GM04503 (cell line): ENCODE measurements at places on chromosomes 16 and 17.

DNA sequence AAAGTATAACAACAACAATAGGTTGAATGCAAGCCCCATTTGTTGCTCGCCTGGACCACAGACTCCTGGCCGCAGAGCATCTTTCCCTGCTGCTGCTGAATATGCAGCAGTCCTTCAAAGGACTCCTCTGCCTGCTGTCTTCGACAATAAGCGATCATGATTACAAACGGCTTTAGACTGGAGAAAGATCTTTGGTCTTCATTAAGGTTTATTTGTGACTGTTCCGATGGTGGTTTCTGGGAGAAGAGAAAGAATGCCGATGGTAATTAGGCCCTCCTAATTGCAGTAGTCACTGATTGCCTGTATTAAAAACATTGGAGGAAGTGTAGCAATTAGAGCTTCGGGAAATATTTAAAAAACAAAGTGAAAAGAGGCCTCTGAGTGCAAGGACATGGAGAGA is 138.2 kb downstream of the CACNG3 start:
- DNase-seq: no peak

GRCh38 chr17:49362723-49363117 is 670 bp upstream of the ZNF652 start:
- DNase-seq: no peak

GRCh38 chr16:8946544-8946943 is 17.2 kb downstream of the USP7 start:
- DNase-seq: no peak

- DNase-seq: no peak
Measured at GRCh38 chr16:6081320-6081976, 983.9 kb upstream of the EEF2KMT start.

DNA sequence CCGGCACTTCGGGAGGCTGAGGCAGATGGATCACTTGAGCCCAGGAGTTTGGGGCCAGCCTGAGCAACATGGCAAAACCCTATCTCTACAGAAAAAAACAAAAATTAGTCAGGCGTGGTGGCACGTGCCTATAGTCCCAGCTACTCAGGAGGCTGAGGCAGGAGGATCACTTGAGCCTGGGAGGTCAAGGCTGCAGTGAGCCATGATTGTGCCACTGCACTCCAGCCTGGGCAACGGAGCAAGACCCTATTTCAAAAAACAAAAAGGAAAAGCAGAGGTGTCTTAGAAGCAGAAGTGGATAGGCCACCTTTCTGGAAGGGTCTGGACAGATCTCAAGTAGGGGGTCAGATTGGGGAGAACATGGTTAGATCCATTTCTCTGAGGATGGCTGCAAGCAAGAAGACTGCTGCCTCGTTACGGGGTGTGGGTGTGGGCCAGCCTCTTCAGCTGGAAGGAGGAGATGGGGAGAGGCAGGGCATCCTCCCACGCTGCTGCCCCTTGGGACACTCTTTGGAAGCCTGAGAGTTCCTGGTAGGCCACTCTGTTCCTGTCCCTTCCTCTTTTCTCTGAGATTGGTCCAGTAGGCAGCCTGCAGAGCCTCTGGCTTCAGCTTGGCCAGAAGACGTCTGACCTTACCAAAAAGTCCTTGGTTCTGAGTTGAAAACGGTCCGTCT is 208.0 kb downstream of the MSI2 start:
- no peak for DNase-seq

GRCh38 chr16:23333034-23333579 is 31.0 kb downstream of the SCNN1B start:
- DNase-seq: no peak

- no peak for DNase-seq
Measured at GRCh38 chr17:56319531-56319930, 166.3 kb downstream of the ANKFN1 start.

DNA sequence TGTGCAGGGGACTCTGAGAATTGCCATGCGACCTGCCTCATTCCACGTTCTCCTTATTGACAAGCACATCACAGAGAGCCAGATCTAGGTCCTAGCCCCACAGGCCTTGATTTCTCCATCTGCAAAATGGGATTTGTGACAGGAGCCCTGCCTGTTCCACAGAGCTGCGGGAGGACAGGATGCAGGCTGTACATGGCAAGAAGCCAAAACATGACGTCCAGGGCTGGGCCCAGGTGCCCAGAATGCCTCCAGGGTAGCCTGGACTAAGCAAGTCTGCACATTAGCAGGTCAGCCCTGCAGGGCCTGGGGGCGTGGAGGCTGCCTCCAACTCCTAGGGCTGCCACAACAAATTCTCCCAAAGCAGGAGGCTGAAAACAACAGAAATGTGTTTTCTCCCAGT is 235.7 kb upstream of the SDK2 start:
- DNase-seq: no peak

DNA sequence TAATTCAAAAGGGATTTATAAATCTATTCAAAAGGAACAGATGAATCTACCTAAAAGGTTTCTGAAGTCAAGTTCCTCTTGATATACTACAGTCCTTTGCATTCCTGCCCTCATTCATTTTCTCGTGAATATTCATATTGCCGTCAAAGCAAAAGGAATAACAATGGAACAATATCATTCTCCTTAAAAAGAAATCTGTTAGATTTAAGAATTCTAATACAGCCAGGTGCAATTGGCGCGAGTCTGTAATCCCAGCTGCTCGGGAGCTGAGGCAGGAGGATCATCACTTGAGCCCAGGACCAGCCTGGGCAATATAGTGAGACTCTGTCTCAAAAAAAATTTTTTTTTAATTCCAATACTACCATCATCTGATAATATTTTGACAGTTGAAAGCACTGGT is 130.3 kb downstream of the BRIP1 start:
- no peak for DNase-seq

DNA sequence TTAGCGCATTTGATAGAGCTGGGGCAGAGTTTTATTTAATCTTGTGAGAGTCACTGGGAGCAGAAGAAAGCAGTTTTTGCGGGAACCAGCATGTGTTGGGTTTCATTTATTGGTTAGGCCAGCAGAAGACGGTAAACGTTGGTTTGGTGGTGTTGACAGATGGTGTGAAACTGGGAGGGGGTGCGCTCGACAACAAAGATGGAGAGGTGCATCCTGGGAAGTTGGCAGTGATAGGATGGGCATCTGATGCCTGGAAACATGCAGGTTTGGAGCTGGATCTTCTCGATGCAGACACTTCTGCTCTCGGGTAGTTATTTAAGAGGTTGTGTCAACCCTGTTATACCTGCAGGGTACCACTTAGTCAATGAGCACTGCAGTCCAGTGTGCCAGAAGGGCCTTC is 24.9 kb upstream of the CLEC18A start:
- DNase-seq: no peak

DNA sequence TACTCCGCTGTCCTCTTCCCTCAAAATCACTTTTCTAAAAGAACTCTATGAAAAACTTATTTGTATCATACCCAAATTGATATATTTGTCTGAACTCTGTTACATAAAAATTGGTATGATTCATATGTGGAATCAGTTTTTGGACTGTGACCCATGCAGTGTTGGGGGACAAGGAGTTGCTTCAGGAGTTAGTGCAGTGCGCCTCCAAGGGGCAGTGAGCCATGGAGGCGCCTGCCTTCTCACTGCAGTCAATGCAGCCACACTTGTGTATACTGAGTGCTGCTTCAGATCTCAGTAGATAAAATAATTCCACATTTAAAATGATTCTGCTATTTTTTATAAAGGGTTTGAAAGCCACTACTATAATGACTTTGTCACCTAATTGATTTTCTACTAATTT is 32.5 kb downstream of the DGKE start:
- no peak for DNase-seq

DNA sequence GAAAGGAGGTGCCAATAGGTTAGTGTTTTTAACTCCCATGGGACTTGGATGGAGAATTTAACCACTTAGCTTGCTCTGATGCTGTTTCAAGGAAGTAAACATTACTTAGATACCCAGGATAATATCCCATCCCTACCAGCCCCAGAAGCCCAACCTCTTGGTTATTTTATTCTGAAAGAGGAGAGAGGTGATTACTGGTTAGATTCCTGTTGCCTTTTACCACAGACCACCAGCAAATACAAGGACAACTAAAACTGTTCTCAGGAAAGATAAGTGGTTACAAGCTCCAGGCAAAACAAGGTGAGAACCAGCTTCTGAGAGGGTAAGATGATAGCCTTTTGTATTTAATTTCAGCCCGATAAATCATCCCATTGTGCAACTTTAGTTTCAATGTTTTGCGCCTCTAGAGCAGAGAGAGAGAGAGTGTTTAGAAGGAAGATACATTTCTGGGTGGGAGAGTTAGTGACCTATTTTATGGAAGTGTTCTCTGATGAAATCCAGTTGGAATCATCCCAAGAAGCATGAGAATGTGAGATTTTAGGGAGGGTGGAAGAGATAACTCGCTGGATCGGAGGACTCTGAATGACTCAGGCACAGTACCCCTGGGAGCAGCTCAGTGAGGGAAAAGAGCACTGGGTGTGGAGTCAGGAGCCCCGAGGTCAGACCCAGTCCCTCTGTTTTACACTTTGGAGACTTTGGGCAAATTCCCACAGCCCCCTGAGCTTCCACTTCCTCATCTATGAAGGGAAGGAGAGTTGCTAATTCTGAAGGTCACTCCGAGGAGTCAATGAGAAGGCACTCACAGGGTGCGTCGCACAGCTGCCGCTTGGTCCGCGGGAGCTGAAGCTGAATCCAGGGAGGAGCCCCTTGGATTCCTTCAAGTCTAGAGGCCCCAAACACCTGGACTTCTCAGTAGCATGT is 12.1 kb downstream of the GLP2R start:
- peak; percentile 74 for DNase-seq

DNA sequence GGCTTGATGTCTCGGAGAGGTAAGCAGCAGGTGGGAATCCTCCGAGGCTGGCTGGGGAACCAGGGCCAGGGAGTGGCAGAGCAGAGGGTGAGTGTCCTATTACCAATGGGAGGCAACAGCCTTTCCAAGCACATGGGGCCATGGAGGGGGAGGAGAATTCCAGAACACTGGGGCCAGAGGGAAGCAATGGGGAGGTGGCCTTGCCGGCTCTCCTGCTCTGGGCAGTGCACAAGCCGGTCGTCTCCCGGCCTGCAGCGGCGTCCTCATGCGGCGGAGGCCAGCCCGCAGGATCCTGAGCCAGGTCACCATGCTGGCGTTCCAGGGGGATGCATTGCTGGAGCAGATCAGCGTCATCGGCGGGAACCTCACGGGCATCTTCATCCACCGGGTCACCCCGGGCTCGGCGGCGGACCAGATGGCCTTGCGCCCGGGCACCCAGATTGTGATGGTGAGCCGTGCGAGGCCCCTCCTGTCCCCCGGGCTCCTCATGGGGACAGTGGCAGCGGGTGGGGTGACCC is 21.9 kb downstream of the SGSH start:
- DNase-seq: no peak

GRCh38 chr17:55654022-55654421 is 68.6 kb downstream of the TMEM100 start:
- no peak for DNase-seq

GRCh38 chr17:3727041-3727440 is 3.3 kb downstream of the HASPIN start:
- no peak for DNase-seq

- DNase-seq: no peak
Measured at GRCh38 chr16:80972611-80973010, 34.1 kb downstream of the CMC2 start.

DNA sequence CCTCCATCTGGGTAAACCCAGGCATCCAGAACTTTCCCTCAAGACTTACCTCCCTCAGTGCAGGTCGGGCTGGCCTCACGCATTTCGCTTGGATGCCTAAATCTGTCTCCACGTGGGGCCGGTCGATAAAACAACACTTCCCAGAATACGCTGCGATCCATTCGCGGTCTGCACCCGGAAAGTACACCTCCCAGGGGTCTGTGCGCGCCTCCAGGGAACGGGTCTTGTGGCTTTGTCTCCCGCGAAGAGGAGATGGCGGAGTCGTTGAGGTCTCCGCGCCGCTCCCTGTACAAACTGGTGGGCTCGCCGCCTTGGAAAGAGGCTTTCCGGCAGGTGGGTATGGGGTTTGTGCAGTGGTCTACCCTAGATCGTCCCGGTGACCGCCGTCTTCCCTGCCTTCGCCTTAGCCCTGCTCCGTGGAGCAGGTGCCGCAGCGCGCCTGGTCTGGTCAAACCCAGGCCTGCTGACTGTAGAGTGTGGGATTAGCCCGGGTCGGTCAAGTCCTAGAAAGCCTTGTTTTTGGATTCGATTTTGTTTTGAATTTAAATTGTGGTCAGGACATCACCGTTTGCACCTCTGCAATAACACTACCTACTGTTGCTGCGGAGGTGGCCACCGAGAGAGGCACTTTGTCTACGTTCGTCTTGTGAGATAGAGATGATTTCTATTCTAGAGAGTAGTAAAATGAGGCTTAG is at the start of gene RPAIN:
RPAIN (plus strand) TSS at position 224 of the 695 bp plus-strand sequence; CDS start at position 253, 29 bp downstream.
- DNase-seq: peak; percentile 48

DNA sequence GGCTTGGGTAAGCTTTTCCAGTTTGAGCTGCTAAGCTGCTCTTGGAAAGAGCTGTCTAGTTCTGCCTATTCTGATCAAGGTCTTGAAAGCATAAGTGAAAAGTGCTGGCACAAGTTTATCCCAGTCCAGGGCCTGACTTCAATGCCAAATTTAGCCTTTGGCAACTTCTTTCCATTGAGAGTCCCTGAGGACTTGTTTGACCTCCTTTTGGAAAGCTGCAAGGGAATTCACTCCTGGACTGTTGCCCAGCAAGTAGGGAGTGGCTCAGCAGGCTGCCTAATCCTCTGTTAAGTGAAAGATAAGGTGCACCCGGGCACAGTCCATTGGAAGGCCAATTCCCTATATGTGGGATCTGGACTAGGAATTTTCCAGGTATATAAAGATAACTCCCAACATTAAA is 16.0 kb upstream of the TANC2 start:
- DNase-seq: peak; percentile 73
